HepG2 (cell line): ENCODE measurements at places on chromosomes 5 and 9. TPM values are rescaled to one million over a fixed set of nuclear protein-coding genes. Genes with fewer than 3 reads are reported as not detected.

Gene SPATA24
- 11.1 and 13.0 TPM in 2 replicates for total RNA-seq

- no peak for DNase-seq
- H3K4me3 ChIP-seq = no peak overlapping the region
- no peaks in the 10 kb centered on the region for H3K36me3 ChIP-seq
- no peak overlapping the region for H3K27ac ChIP-seq
- H3K27me3 ChIP-seq = no peaks in the 10 kb centered on the region
- H3K4me1 ChIP-seq = no peaks in the 10 kb centered on the region
Measured at GRCh38 chr5:88899096-88899737, 16.2 kb upstream of the MEF2C start.

DNA sequence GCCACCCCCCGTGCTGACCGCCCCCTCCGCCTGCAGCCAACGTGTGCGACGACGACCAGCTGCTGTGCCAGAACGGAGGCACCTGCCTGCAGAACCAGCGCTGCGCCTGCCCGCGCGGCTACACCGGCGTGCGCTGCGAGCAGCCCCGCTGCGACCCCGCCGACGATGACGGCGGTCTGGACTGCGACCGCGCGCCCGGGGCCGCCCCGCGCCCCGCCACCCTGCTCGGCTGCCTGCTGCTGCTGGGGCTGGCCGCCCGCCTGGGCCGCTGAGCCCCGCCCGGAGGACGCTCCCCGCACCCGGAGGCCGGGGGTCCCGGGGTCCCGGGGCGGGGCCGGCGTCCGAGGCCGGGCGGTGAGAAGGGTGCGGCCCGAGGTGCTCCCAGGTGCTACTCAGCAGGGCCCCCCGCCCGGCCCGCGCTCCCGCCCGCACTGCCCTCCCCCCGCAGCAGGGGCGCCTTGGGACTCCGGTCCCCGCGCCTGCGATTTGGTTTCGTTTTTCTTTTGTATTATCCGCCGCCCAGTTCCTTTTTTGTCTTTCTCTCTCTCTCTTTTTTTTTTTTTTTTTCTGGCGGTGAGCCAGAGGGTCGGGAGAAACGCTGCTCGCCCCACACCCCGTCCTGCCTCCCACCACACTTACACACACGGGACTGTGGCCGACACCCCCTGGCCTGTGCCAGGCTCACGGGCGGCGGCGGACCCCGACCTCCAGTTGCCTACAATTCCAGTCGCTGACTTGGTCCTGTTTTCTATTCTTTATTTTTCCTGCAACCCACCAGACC is 80.2 kb downstream of the NTNG2 start:
- DNase-seq = no peak
- peaks cover 16% of the 10 kb centered on the region for H3K4me1 ChIP-seq
- H3K36me3 ChIP-seq = no peaks in the 10 kb centered on the region
- peak overlapping the region; percentile 66 for H3K4me3 ChIP-seq

GRCh38 chr9:78542491-78543181 is 245.7 kb downstream of the PSAT1 start:
- 0 out of 3 replicates have a peak, but pooled peaks cover 5% of the 10 kb centered on the region for H3K27me3 ChIP-seq
- H3K27ac ChIP-seq = no peak overlapping the region
- no peak for DNase-seq
- H3K36me3 ChIP-seq = no peaks in the 10 kb centered on the region
- no peak overlapping the region for H3K4me3 ChIP-seq

Gene FCN1
- not detected in 2 replicates for total RNA-seq

- H3K36me3 ChIP-seq = no peaks in the 10 kb centered on the region
- DNase-seq = peak; percentile 28
- no peaks in the 10 kb centered on the region for H3K4me1 ChIP-seq
- H3K27ac ChIP-seq = no peak overlapping the region
- no peaks in the 10 kb centered on the region for H3K27me3 ChIP-seq
Measured at GRCh38 chr9:32589083-32589723, 16.2 kb upstream of the NDUFB6 start.

GRCh38 chr5:156667616-156668015 is 182.5 kb upstream of the PPP1R2B start:
- no peaks in the 10 kb centered on the region for H3K4me1 ChIP-seq
- H3K36me3 ChIP-seq = no peaks in the 10 kb centered on the region

Gene ABO
- total RNA-seq = not detected in 2 replicates

- peaks cover 15% of the 10 kb centered on the region; the same call in 1 of the 2 replicates for H3K4me1 ChIP-seq
- no peak overlapping the region for H3K4me3 ChIP-seq
Measured at GRCh38 chr9:33099754-33100153, 23.3 kb upstream of the SMU1 start.

DNA sequence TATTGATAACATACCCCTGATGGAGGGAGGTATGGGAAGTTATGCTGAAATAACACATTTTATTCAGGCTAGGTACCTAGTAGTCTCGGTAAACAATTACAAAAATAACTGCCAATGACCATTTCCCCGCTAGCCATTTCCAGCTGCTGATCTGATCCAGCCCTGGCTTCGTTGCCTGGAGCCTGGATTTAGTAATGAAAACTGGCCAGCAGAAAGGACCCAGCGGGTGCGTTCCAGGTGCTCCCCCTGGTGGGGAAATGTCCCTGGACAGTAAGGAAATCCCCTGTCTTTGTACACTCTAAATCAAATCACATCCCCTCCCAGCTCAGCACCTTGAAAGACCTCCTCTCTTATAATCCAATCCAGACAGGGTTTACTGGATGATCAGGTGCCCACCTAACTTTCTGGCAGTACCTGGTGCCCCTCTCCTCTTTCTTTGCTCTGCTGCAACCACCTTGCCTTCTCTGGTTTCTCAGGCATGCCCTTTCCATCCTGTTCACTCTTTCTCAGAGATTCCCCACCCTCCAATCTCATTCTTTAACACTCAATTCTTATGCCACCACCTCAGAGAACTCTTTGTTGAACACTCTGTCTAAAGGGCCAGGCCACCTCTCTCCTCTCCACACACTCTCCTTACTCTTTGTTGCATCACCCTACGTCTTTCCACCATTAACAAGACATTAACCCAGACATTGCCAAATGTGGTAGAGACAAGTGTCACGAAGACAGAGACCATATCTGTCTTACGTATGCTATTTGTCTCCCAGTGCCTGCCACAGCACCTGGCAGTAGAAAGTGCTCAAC is 50.1 kb upstream of the SMAD5 start:
- no peak overlapping the region for H3K4me3 ChIP-seq
- no peaks in the 10 kb centered on the region for H3K36me3 ChIP-seq
- H3K27me3 ChIP-seq = no peaks in the 10 kb centered on the region

Gene PDE6A
- not detected in 2 replicates for total RNA-seq

- H3K4me3 ChIP-seq = no peak overlapping the region
- no peaks in the 10 kb centered on the region for H3K36me3 ChIP-seq
- peak overlapping the region; percentile 6 for H3K27ac ChIP-seq
- H3K4me1 ChIP-seq = peaks cover 45% of the 10 kb centered on the region
- H3K27me3 ChIP-seq = no peaks in the 10 kb centered on the region; the same call in 2 of the 3 replicates
Measured at GRCh38 chr5:172452398-172453205, 1.7 kb downstream of the SH3PXD2B start.

DNA sequence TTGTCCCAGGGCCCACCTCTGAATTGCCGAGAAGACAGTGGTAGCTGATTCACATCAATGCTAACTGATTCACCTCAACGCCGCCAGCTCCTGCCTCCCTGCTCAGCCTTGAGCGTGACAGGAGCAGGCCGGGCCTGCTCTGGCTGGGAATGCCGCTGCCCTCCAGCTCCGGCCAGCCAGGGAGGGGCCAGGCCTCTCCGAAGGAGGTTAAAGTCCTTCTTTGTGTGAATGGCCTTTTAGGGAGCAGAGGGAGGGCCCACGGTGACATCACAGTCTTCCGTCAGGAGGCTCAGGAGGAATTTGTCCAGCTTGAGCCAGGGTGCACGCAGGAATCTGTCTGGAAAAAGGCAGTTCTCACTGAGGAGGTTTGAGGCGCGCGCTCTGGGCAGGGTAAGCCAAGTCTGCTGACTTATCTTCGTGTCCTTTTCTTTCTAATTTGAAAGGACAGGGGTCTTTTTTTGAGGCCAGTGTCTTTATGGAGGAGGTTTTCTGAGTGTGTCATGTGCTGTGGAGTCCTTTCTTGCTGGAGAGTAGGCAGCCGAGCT is 82.7 kb downstream of the C9orf152 start:
- peak overlapping the region; percentile 76 for H3K4me3 ChIP-seq
- H3K27ac ChIP-seq = peak overlapping the region; percentile 74
- peaks cover 59% of the 10 kb centered on the region for H3K4me1 ChIP-seq
- no peaks in the 10 kb centered on the region for H3K36me3 ChIP-seq

DNA sequence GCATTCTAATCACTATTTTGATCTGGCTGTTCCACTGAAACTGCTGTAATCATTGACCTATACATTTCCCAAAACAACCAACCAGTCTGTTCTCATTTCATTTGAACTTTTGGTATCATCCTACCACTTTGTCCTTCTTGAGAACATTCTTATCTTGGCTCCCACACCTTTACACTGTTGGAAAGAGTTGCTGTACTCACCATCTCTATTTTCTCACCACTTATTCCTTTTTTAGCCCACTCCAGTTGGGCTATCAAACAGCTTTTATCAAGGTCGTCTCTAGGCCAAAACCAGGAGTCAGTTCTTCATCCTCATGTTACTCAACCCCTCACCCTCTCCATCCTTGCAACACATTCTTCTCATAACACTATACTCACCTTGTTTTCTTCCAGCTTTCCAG is 170.1 kb downstream of the KDM4C start:
- H3K27ac ChIP-seq = no peak overlapping the region
- H3K36me3 ChIP-seq = peaks cover 1% of the 10 kb centered on the region; the same call in 1 of the 2 replicates
- H3K4me1 ChIP-seq = peaks cover 32% of the 10 kb centered on the region
- H3K27me3 ChIP-seq = no peaks in the 10 kb centered on the region
- no peak overlapping the region for H3K4me3 ChIP-seq
- no peak for DNase-seq

DNA sequence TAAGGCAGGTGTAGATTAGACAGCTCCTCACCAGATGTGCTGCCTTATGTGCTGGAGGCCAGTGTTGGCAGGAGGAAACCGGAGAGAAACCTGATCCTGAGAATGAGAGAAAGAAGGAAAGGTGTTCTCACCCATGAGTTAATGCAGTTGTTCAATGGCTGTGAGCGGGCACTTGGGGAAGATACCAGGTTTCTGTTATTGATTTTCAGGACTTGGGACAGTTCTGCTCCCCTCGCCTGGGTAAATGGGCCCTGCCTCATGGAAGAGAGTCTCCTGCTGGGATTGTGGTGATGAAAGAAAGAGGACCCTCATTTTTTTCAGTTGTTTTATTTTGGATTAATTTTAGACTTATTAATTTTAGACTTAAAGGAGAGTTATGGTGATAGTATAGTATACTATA is 59.5 kb downstream of the EGFLAM start:
- H3K27me3 ChIP-seq = no peaks in the 10 kb centered on the region
- DNase-seq = no peak
- H3K4me3 ChIP-seq = no peak overlapping the region
- no peaks in the 10 kb centered on the region for H3K4me1 ChIP-seq
